ENCODE measurements at places on chromosomes 2 and 18.

DNA sequence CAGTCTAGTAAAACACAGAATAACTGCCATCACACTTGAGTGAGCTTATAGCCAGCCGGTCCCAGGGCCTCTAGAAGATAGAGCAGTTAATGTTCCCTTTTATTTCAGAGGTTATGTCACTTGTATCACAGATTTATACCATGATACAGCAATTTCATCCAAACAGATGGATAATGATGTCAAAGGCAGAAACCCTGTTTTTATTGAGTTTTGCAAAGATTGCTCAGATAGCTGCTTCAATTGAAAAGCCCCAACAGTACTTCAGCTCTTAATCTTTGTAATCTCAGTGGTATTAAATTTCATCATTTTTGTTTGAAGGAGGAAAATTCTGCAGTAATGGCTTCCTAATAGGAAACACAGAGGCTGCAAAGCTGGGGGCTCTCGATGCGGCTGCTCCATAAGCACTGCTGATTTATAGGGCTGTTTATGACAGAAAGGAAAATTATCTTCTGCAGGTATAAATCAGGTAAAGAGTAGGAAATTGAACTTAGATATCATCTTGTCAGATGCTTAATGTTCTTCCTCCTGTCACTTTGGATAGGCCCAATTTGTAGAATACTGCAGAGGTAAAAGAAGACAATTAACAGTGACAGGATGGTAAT lies 112.3 kb downstream of the LNPK start:
- no peak for DNase-seq

GRCh38 chr2:120775194-120775593 lies 39.5 kb downstream of the GLI2 start:
- no peak for DNase-seq

GRCh38 chr2:104969564-104969963 lies 68.3 kb upstream of the MRPS9 start:
- DNase-seq: no peak

- DNase-seq: no peak
Observed at GRCh38 chr2:191266201-191266600, 21.0 kb downstream of the MYO1B start.

DNA sequence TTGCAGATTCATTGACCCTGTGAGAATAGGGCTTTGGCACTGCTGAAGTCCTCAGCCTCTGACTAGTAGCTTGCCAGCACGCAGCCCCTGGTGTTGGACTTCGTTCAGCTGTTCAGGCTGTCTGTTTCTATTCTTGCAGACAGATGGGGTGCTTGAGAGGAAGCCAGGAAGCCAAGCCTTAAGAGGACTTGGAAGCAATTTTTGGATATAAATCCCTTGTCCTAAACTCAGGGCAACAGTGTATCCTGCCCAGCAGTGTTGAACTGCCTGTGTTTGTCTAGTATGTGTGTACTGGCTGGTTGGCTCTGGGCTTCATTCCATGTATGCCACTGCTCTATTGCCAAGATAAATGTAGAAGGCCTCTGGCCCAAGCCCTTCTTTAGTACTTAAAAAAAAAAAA lies 108.6 kb downstream of the COMMD1 start:
- DNase-seq: no peak

DNA sequence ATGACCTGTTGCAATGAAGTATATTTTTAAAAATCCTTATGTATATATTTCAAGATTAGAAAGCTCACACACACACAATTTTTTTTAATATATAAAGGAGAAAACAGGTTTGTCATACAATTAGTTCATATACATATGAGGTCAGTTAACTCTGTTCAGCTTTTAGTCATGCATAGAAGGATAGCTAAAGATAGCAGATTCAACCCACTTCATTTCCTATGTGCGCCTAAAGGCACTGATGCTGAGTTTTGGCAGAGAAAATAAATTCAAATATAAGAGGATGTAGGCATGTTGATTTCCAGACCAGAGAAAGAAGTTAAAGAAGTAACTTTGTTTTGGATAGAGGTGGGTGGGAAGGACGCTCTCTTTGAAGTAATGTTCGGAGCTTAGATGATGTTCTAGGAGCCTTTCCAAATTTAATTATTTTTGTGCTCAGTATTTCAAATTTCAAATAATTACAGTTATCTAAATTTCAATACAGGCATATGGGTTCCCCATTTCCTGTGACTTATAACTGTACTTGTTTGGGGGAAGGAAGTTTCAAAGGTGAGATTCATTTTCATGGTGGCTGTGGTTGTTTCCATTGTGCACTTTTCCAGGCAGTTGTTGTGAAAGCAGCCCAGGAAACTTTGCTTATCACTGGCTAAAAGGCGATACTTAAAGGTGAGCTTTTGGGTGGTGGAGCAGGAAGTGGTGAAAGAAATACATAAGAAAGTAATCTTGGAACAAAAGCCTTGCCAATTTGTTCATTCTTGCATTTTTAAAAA lies 523.4 kb upstream of the FANCL start:
- DNase-seq: peak; percentile 20

DNA sequence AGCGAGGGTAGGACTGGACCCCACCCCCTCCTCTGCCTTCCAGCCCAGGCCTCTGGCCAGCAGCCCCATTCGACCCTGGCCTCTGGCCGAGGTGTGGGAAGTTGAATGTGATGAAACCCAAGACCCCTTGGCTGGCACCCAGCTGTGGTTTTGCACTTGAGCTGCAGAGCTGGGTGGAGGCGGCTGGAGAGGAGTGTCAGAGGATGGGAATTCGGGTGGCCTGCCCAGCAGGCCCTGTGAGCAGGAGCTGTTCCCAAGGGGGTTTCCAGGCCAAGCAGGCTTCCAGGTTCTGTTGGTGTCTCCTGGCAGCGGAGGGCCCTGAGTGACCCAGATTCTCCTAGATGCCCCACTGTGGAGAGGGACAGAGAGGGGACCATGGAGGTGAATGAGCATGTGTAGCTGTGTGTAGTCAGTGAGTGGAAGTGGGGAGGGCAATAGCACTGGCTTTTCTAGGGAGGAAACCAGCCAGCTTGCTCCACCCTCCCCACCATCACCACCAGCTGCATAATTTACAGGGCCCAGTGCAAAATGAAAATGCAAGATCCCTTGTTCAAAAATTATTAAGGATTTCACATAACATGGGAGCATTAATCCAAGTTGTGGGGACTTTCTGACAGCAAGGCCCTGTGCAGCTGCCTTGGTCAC lies 172.2 kb upstream of the HAAO start:
- no peak for DNase-seq

DNA sequence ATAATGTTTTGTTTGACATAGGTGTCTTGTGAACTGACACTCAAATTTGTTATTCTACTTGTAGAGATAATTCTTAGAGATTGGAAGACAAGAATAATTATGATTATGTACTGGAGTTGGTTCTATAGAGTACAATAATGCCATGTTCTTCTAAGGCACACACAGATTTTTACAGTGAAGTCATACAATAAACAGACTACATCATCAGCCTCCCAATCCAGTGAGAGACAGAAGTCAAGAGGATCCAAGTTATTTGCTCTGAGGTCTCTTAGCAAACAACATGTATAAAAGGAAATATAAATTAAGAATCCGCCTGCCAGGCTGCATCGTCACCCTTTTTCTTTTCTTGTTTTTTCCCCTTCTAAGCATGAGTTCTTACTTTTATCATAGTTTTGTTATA lies 613.5 kb upstream of the SETBP1 start:
- DNase-seq: no peak
